ENCODE measurements at places on chromosomes 5 and 9.

DNA sequence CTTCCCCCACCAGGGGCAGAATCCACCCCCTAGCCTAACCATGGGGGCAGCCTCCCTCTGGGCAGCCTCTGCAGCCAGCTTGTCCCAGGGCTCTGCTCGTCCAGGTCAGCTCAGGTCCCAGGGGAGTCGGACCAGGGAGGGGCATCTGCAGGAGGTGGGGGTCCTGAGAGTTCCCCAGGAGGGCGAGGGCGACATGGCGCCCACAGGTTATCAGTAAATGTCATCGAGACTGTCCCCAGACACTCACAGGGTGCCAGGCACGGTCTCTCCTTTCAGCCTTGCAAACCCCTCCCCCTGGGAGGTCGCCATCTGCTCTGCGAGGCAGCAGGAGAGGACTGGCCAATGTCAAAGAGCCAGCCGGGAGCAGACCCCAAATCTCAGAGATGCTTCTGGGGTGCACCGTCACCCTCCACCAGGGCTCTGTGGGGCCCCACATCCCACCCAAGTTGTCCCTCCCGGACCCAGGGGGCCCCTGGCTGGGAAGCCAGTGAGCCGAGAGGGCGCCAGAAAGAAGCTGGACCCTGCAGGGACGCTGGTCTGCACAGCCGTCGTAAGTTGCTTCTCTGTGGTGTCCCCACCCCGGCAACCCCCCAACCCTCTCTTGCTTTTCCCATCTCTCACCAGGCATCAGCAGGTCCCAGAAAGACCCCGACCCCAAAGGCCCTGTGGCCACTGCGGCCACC, 69.3 kb downstream of the NTNG2 start:
- no peaks in the 10 kb centered on the region for H3K4me1 ChIP-seq
- no peak overlapping the region for H3K27ac ChIP-seq
- no peak for DNase-seq
- H3K36me3 ChIP-seq, result no peaks in the 10 kb centered on the region
- H3K4me3 ChIP-seq, result no peak overlapping the region

- H3K4me1 ChIP-seq, result no peaks in the 10 kb centered on the region
- no peak overlapping the region for H3K27ac ChIP-seq
- H3K4me3 ChIP-seq, result no peak overlapping the region
- DNase-seq, result no peak
- peaks cover 11% of the 10 kb centered on the region for H3K27me3 ChIP-seq
- H3K36me3 ChIP-seq, result no peaks in the 10 kb centered on the region
Observed at GRCh38 chr5:128263357-128263756, 179.8 kb downstream of the SLC12A2 start.

DNA sequence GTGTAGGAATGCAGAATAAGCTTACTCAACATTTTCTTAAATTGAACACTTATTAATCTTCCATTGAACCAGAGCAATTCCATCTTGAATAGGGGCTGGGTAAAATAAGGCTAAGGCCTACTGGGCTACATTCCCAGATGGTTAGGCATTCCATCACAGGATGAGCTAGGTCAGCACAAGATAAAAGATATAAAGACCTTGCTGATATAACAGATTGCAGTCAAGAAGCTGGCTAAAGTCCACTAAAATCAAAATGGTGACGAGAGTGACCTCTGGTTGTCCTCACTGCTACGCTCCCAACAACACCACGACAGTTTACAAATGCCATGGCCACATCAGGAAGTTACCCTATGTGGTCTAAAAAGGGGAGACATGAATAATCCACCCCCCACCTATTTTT, 156.1 kb downstream of the NXNL2 start:
- no peak overlapping the region for H3K4me3 ChIP-seq
- H3K36me3 ChIP-seq, result no peaks in the 10 kb centered on the region
- no peaks in the 10 kb centered on the region for H3K4me1 ChIP-seq

DNA sequence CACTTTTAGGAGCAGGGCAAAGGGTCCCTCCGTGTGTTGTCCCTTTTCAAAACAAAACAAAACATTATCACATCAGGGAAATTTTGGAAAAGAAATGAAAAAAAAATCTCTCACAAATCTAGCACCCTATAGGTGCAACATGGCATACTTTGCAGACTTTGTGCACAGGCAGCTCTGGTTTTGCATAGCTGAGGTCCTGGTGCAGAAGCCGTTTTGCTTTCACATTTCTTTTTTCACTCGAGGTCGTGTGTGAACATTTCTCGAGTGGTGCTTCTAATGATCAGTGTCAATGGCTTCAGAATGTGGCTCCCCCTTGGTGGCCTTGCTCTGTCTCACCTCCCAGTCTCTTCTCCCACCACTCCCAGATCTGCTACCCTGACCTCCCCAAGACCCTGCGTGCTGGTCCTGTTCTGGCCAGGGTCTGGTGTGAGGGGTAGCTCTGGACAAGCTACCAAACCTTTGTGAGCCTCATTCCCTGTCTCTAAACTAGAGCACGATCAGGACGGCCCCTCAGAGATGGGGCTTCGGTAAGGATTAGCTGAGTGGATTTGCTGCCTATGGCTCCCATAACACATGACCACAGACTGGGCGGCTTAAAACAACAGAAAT, 258.0 kb downstream of the NSG2 start:
- no peak overlapping the region for H3K4me3 ChIP-seq
- H3K4me1 ChIP-seq, result no peaks in the 10 kb centered on the region
- no peaks in the 10 kb centered on the region for H3K36me3 ChIP-seq
- DNase-seq, result no peak

- peaks cover 25% of the 10 kb centered on the region for H3K4me1 ChIP-seq
- DNase-seq, result no peak
- peaks cover 5% of the 10 kb centered on the region for H3K36me3 ChIP-seq
- H3K27ac ChIP-seq, result no peak overlapping the region
- H3K4me3 ChIP-seq, result peak overlapping the region; percentile 98
Observed at GRCh38 chr9:100425758-100426157, 1.2 kb upstream of the MSANTD3 start.

DNA sequence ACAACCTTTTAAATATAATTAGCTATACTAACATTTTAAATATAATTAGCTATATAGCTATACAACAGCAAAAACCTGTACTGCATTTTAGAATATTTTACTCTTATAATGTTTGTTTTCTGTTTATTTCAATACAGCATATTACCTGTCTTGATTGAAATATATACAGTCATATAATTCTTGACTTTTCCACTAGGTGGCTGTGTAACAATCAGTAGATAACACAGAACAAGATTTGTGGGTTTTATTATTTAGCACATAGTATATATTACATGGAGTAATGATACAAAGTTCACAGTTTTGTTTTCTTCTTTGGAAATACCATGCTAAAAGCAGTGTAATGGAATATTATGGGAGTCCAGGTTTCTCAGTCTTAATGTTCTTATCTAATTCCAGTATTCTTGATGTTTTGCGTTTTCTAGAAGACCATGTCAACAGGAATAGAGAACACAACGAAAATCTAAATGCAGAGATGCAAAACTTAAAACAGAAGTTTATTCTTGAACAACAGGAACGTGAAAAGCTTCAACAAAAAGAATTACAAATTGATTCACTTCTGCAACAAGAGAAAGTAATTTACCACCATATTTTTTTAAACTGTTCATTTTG, 13.3 kb downstream of the HMMR start:
- H3K4me3 ChIP-seq, result no peak overlapping the region
- DNase-seq, result peak; percentile 6
- no peaks in the 10 kb centered on the region for H3K36me3 ChIP-seq
- H3K27ac ChIP-seq, result no peak overlapping the region
- no peaks in the 10 kb centered on the region for H3K27me3 ChIP-seq
- no peaks in the 10 kb centered on the region for H3K4me1 ChIP-seq

DNA sequence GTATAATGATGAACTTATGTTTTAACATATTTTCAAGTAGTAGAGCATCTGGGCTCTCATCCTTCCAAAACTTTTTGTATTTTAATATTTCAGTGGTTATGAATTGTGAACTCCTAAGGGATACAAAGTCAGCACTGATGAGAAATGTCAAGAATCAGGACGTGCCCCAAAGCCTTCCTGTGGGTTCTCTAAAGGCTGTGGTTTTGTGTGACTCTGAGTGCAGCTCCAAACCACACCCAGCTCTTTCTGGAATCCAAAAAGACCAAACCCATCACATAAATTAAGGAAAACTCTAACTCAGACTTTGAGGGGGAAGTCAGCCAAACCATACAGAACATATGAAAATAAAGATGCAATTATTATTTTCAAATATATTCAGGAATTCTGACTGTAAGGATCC, 40.8 kb upstream of the SMU1 start:
- H3K27ac ChIP-seq, result peak overlapping the region; percentile 95
- H3K4me1 ChIP-seq, result peaks cover 78% of the 10 kb centered on the region
- H3K36me3 ChIP-seq, result peaks cover 29% of the 10 kb centered on the region
- H3K4me3 ChIP-seq, result no peak overlapping the region
- no peak for DNase-seq

DNA sequence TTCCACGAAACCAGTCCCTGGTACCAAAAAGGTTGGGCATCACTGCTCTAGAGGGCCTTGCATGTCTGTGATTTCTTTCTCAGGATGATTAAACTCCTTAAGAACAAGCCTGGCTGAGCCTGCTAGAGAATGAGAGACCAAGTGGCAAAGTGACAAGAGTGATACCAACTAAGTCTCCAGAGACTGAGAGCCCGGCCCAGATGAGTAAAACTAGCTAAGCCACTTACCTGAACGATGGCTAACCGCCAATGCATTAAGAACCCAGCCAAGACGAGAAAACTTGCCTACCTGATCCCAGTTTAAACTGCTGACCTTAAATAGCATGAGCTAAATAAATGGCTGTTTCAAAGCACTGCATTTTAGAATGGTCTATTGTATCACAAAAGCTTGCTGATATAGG, 5.6 kb upstream of the CCDC152 start:
- no peak for DNase-seq
- no peak overlapping the region for H3K27ac ChIP-seq
- H3K4me1 ChIP-seq, result no peaks in the 10 kb centered on the region
- H3K36me3 ChIP-seq, result no peaks in the 10 kb centered on the region
- H3K27me3 ChIP-seq, result no peaks in the 10 kb centered on the region
- no peak overlapping the region for H3K4me3 ChIP-seq

DNA sequence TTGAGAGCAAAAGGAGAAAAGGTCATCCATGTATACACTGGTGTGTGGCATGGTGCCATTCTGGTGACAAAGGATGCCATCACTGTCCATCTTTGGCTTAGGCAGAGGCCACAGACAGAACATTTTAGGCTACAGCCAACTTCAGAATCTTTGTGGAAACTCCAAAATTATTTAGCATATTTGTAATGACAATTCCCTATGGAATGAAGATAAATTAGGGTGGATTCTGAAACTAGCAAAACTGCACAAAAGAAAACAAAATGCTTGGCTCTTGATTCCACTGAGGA, 92.5 kb downstream of the FBXW11 start:
- no peaks in the 10 kb centered on the region for H3K36me3 ChIP-seq
- H3K27me3 ChIP-seq, result no peaks in the 10 kb centered on the region
- no peak overlapping the region for H3K27ac ChIP-seq
- DNase-seq, result no peak

DNA sequence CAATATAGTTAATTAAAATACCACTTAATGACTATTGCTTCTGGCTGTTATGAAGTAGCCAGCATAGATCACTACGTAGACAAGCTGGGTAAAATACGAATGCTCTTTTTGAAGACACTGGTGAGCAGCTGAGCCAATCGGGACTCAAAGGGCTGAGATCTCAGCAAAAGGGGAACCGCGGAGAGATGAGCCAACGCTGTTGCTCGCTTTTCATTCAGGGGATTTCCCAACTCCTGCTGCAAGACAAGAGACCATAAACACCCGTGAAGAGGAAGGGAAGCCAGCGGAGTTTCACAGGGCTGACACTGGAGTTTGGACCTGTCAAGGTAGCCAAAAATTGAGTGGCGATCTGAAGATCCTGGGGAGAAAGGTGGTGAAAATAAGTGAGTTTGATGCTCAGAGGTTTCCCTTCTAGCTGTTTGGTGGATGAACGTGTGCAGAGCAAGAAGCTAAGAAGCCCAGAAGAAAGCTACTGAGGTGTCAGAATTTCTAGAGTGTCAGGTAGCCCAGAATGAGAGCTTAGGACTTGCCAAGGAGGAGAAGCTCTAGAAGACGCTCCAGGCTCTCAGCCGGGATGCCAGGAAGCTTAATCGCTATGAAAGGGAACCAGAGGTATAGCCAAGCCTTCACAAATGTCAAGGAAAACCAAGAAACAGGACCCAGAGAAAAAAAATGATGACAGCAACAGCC, 79.6 kb upstream of the RNU6ATAC start:
- peaks cover 17% of the 10 kb centered on the region for H3K27me3 ChIP-seq
- H3K36me3 ChIP-seq, result peaks cover 8% of the 10 kb centered on the region
- peak overlapping the region; percentile 86 for H3K4me3 ChIP-seq

- no peak overlapping the region for H3K27ac ChIP-seq
- no peaks in the 10 kb centered on the region for H3K27me3 ChIP-seq
- DNase-seq, result peak; percentile 53
- H3K36me3 ChIP-seq, result no peaks in the 10 kb centered on the region
- H3K4me3 ChIP-seq, result peak overlapping the region; percentile 76
Observed at GRCh38 chr9:128361986-128362646, 9.1 kb upstream of the URM1 start.
